ENCODE measurements at places on chromosomes 1 and 21.

- DNase-seq, result peak; percentile 89
Observed at GRCh38 chr1:18941221-18942141, 15.0 kb downstream of the IFFO2 start.

- DNase-seq, result no peak
Observed at GRCh38 chr1:36297062-36297461, 9.1 kb upstream of the SH3D21 start.

GRCh38 chr1:218967836-218968235 lies 205.8 kb upstream of the LYPLAL1 start:
- DNase-seq, result peak; percentile 55

GRCh38 chr1:99887890-99888289 lies 37.7 kb downstream of the AGL start:
- no peak for DNase-seq
